ENCODE measurements at places on chromosomes 6 and 20. TPM values are rescaled to one million over a fixed set of nuclear protein-coding genes. Genes with fewer than 3 reads are reported as not detected.

Gene SLCO4A1
- 13.7 TPM for total RNA-seq

Gene CD24
- total RNA-seq: 466 TPM

Gene OR2H2
- total RNA-seq: not detected

Gene DYNLT1
- 101 TPM for total RNA-seq

Gene IMPG1
- not detected for total RNA-seq

Gene SLC32A1
- total RNA-seq: not detected

Gene CALHM4
- total RNA-seq: not detected

GRCh38 chr20:53428588-53428987 lies 165.1 kb downstream of the ZNF217 start:
- no peaks in the 10 kb centered on the region for H3K36me3 ChIP-seq
- H3K4me1 ChIP-seq: no peaks in the 10 kb centered on the region
- H3K27me3 ChIP-seq: no peaks in the 10 kb centered on the region
- no peak for DNase-seq

- DNase-seq: no peak
- no peaks in the 10 kb centered on the region for H3K36me3 ChIP-seq
- H3K4me3 ChIP-seq: no peak overlapping the region
Observed at GRCh38 chr6:18412644-18413043, 25.5 kb downstream of the RNF144B start.

DNA sequence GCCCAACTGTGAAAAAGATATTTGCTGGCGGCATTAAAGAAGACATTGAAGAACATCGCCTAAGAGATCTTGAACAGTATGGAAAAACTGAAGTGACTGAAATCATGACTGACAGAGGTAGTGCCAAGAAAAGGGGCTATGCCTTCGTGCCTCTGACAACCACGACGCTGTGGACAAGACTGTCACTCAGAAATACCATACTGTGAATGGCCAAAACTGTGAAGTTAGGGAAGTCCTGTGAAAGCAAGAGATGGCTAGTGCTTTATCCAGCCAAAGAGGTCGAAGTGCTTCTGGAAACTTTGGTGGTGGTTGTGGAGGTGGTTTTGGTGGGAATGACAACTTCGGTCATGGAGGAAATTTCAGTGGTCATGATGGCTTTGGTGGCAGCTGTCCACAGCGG lies 7.5 kb downstream of the SFT2D1 start:
- H3K27me3 ChIP-seq: no peaks in the 10 kb centered on the region
- H3K4me3 ChIP-seq: no peak overlapping the region
- DNase-seq: no peak
- H3K27ac ChIP-seq: no peak overlapping the region

DNA sequence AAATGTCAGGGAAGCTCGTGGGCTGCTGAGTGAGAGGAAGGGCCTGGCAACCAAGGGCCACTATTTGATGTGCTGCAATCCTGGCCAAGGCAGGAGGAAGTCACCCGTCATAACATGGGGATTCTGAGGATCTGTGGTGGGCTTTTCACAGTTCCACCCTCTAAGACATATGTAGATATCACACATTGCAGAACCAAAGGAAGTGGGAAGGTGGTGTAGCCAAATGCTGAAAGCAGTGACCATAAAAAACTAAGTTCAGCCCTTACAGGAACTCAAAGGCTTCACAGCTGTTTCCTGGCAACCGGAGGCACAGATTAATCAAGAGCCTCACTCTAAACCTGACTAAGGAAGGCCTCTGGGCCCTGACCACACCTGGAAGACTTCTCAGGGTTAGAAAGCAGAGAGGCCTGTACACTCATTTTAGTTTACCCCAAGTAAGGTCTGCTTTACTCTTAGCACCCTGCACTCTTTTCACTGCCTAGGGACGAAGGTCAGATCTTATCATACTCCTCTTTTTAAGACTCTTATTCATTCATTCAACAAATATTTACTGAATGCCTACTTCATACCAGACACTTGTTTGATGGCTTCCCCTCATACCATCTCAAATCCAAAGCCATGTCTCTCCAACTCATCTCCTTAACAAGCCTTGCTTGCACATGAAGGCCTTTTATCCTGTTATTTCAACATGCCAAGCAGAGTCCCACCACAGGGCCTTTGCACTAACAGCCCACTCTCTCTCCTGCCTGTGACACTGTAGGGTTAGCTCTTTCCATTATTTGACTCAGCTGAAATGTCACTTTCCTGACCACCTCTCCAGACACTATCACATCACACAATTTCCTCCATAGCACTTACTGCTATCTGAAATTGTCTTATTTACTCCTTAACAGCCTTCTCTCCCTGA lies 2.6 kb downstream of the UBE2V1 start:
- H3K27me3 ChIP-seq: no peaks in the 10 kb centered on the region
- no peak overlapping the region for H3K4me3 ChIP-seq

GRCh38 chr6:119327810-119328209 lies 21.8 kb downstream of the MAN1A1 start:
- no peak overlapping the region for H3K27ac ChIP-seq
- H3K27me3 ChIP-seq: no peaks in the 10 kb centered on the region
- H3K4me1 ChIP-seq: no peaks in the 10 kb centered on the region
- H3K36me3 ChIP-seq: no peaks in the 10 kb centered on the region
- DNase-seq: no peak
- no peak overlapping the region for H3K4me3 ChIP-seq

DNA sequence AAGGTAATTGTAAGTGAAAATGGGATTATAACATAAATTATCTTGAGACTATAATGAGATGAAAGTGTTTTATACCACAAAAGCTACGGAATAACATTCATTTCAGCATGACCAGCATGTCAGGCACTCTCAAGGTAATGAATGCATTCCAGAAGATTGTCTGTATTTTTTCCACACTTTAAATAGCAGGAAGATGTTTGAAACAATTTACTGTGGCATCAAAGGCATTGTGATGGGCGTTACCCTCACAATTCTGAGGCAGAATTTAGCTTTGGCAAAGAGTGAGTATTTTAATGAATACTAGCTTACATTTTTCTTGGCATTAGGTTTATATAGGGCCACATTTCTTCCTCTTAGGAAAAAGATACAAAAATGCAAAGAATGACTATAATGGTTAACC lies 627.2 kb downstream of the BCKDHB start:
- H3K4me1 ChIP-seq: no peaks in the 10 kb centered on the region
- no peak overlapping the region for H3K27ac ChIP-seq
- H3K4me3 ChIP-seq: no peak overlapping the region
- H3K36me3 ChIP-seq: no peaks in the 10 kb centered on the region

GRCh38 chr6:157285422-157285779 lies 37.9 kb downstream of the TMEM242 start:
- no peaks in the 10 kb centered on the region for H3K36me3 ChIP-seq
- H3K4me1 ChIP-seq: no peaks in the 10 kb centered on the region
- no peak overlapping the region for H3K27ac ChIP-seq
- no peaks in the 10 kb centered on the region for H3K27me3 ChIP-seq

DNA sequence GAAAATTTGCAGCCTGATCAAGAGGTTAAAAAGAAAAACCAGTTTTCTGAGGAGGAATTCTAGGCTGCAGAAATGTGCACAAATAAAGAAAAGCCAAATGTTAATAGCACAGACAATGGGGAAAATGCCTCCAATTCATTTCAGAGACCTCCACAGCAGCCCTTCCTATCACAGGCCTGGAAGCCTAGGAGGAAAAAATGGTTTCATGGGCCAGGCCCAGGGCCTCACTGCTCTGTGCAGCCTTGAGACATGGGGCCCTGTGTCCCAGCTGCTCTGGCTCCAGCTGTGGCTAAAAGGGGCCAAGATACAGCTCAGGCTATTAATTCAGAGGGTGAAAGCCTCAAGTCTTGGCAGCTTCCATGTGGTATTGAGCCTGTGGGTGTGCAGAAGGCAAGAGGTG lies 18.9 kb downstream of the AHI1 start:
- H3K27me3 ChIP-seq: no peaks in the 10 kb centered on the region
- no peaks in the 10 kb centered on the region for H3K4me1 ChIP-seq
- DNase-seq: no peak
- H3K27ac ChIP-seq: no peak overlapping the region

All from transverse colon (tissue), 4 donors.